ENCODE measurements at places on chromosomes 1 and 21. TPM values are rescaled to one million over a fixed set of nuclear protein-coding genes. Genes with fewer than 3 reads are reported as not detected.

DNA sequence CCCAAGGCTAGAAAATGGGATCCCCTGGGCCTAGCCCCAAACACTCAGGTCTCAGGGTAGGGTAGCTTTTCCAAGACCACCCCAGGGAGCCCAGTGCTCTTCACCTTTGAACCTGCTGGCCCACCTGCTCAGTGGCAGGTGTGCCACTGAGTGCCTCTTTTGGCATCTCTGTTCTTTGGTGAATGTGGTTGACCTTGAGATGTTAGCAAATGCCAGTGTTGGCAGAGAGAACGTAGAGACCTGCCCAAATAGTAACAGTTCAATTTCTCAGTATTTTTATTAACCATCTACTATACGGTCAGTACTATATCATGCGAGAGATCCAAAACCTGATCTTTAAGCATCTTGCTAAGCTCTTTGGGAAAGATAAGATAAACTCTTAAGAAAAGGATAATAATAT, 128.2 kb downstream of the PEX14 start:
- no peak for DNase-seq

DNA sequence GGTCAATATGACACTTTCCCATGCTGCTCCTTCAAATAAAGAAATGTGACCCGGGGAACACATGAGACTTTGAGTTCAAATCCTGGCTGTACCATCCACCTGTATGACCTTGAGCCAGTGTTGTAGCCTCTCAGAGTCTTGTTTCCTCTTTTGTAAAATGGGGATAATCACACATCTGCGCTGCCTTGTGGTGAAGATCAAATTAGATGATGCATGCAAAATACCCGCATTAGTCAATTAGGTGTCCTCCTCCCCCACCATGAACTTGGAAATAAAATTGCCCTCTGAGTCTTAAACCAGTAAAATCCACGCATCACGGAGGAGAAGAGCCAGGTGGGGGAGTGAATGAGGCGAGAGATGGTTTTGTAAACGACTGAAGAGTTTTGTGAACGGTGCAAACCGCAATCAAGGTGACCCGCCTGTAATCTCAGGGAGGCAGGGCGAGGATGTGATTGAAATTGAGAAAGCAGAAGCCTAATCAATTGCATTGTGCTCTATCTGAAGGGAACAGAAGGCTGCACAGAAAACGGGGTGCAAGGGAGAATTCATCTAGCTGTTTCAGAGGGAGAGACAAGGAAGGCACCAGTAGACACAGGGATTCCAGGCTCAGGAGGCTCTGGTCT, 5.8 kb upstream of the AHDC1 start:
- no peak for DNase-seq

GRCh38 chr1:81702079-81702715, 98.5 kb upstream of the ADGRL2 start:
- DNase-seq, result no peak

DNA sequence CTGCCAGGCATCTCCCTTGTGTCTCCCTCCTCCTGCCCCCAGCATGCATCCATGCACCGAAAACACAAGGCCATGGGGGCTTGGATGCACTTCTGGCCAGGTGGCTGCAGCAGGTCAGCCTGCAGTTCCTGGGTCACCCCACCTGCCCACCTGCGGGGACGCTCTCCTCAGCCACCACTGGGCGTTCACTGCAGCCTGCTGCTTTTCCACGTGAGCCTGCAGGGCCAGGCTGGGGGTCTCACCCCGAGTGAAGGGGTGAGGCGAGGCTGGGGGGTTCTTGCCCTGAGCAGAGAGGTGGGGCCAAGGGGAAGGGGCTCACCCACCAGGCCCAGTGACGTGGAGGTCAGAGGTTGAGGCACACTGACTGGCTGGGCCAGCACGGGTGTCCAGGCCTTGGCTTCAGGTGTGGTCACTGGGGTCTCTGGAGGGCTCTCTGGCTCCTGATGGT, 64.6 kb downstream of the WNT9A start:
- DNase-seq, result no peak

- DNase-seq, result no peak
These were observed 2.8 kb downstream of the CD58 start for GRCh38 chr1:116567790-116568661.

The DIRAS3 gene
- total RNA-seq, result 0.20 TPM

The CHI3L2 gene
- total RNA-seq, result 10.4 TPM

The MAP10 gene
- total RNA-seq, result 1.5 TPM
